ENCODE measurements at places on chromosomes 3 and 15. TPM values are rescaled to one million over a fixed set of nuclear protein-coding genes. Genes with fewer than 3 reads are reported as not detected.

DNA sequence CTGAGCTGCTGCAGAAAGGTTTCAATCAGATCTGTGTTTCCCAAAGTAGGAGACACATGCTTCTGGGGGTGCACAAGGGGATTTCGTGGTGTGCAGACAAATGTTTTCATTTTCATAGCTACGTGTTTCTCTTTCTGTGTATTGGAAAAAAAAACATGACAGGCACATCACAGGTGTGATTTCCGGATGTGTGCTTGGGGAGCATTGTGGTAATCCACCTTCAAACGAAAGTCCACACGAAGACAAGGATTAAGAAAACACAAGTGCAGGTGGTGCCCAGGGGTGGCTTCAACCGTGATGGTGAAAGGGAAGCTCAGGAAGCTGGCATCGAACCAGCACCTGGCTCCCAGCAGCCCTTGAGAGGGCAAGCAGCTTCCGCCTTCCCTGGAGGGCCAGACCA is 164.6 kb upstream of the LINGO1 start:
- no peak overlapping the region for H3K27ac ChIP-seq
- H3K4me1 ChIP-seq, result no peaks in the 10 kb centered on the region
- no peak for ATAC-seq
- H3K27me3 ChIP-seq, result peaks cover 6% of the 10 kb centered on the region
- H3K4me3 ChIP-seq, result no peak overlapping the region

DNA sequence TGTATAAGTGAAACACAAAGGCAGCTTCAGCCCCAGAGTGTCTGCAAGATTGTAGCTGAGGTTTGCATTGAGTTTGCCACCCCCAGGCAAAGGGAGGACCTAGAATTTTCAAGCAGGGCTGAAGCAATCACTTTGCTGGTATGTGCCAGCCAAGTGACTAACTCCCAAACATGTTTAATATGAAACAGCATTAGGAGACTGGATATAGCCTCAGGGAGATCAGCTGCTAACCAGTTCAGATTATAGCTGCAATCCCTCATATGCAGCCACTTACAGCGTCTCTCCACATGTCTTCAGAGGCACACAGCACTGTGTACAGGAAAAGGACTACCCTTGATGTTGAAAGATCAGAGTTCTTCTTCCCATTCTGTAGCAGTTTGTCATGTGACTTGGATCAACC is 38.4 kb upstream of the PPP2R3A start:
- H3K27me3 ChIP-seq, result peaks cover 4% of the 10 kb centered on the region
- H3K4me3 ChIP-seq, result no peak overlapping the region
- H3K4me1 ChIP-seq, result no peaks in the 10 kb centered on the region
- no peak overlapping the region for H3K27ac ChIP-seq
- no peaks in the 10 kb centered on the region for H3K36me3 ChIP-seq

MESP2 gene
- total RNA-seq, result 0.15 TPM

CADM2 gene
- total RNA-seq, result not detected

- no peaks in the 10 kb centered on the region for H3K36me3 ChIP-seq
- H3K27ac ChIP-seq, result peak overlapping the region; percentile 46
- no peaks in the 10 kb centered on the region for H3K4me1 ChIP-seq
- no peaks in the 10 kb centered on the region for H3K27me3 ChIP-seq
- H3K4me3 ChIP-seq, result no peak overlapping the region
These were observed 10.9 kb downstream of the CCDC13 start for GRCh38 chr3:42762046-42762724.

- ATAC-seq, result no peak
- H3K4me3 ChIP-seq, result no peak overlapping the region
- no peaks in the 10 kb centered on the region for H3K27me3 ChIP-seq
These were observed 185.4 kb upstream of the EPHA3 start for GRCh38 chr3:88921986-88922385.

BLM gene
- 81.4 TPM for total RNA-seq

- ATAC-seq, result no peak
- no peak overlapping the region for H3K27ac ChIP-seq
- H3K4me3 ChIP-seq, result no peak overlapping the region
- H3K27me3 ChIP-seq, result no peaks in the 10 kb centered on the region
These were observed 37.2 kb downstream of the IDH2 start for GRCh38 chr15:90064911-90065681.

PLD1 gene
- total RNA-seq, result 2.5 TPM

DNA sequence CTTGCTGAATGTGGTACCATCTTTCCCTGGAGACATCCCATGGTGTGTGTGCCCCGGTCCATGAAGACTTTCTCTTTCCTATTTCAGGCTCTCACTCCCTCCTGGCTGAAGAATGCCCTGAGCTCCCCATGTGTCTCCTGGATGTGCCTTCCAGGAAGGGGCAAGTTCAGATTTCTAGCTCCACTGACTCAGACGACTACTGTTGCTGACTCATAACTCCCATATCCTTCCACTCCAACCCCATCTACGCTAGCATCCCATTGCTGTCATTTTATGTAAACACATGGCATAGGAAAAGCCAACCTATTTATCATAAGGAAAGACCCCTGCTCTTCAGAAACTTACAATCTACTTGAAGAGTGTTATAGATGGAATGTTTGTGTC is 95.0 kb downstream of the ADCY5 start:
- H3K4me3 ChIP-seq, result no peak overlapping the region
- H3K27ac ChIP-seq, result no peak overlapping the region
- peaks cover 38% of the 10 kb centered on the region for H3K27me3 ChIP-seq
- H3K4me1 ChIP-seq, result peaks cover 6% of the 10 kb centered on the region

DNA sequence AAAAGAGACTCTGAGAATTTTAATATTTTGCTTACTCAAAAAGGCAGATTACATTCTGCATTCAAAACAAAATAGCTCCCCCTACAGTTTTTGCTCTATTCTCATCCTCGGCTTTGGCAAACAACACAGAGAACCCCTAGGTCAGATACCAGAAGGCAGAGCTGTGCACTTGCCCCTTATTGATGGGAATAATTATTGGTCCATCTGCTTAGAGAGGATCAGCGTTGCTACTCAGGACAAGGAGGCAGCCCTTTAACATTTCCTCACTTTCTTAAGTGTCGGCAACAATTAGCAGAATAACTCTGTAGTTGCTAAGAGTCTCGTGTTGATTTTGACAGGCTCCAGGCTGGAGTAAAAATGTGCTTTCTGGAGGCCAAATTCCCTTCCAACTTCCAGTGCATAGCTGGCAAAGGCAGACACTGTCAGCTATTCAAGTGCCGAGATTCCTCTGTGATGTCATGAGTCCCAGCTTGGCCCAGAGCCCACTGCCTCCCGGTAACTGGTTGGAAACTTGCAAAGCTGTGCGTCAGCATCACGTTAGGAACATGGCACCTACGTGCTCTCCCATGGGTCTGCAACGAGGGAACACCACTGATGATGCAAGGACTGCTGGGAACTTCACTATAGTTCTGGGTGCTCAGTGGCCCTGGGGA is 482.7 kb upstream of the ADAMTS9 start:
- no peak for ATAC-seq
- H3K36me3 ChIP-seq, result no peaks in the 10 kb centered on the region
- no peaks in the 10 kb centered on the region for H3K4me1 ChIP-seq
- H3K27ac ChIP-seq, result no peak overlapping the region
- H3K4me3 ChIP-seq, result no peak overlapping the region

GRCh38 chr3:34301313-34301712 is 502.9 kb downstream of the PDCD6IP start:
- no peak overlapping the region for H3K4me3 ChIP-seq
- no peak overlapping the region for H3K27ac ChIP-seq
- no peaks in the 10 kb centered on the region for H3K36me3 ChIP-seq
- ATAC-seq, result no peak

ESYT3 gene
- total RNA-seq, result 0.09 TPM

BTLA gene
- total RNA-seq, result 14.2 TPM

DNA sequence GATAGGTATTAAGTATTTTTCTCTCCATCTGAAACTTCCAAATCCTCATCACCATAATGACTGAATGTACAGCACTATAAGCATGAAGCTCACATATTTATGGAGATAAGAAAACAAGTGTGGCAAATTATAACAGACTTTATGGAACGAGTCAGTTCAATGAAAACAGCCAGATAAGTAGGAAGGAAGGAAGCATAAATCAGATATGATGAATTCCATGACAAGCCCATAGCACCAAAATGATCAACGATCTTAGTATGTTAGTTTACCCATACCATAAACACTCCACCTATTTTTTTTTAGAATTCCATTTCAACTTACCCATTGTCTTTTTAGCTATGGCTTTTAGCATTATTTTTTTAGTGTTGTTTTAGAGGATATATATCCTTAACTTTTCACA is 169.5 kb downstream of the TNIK start:
- no peaks in the 10 kb centered on the region for H3K36me3 ChIP-seq
- ATAC-seq, result no peak
- no peak overlapping the region for H3K4me3 ChIP-seq
- peaks cover 49% of the 10 kb centered on the region for H3K4me1 ChIP-seq
- no peak overlapping the region for H3K27ac ChIP-seq

STRC gene
- 1.1 TPM for total RNA-seq

DNA sequence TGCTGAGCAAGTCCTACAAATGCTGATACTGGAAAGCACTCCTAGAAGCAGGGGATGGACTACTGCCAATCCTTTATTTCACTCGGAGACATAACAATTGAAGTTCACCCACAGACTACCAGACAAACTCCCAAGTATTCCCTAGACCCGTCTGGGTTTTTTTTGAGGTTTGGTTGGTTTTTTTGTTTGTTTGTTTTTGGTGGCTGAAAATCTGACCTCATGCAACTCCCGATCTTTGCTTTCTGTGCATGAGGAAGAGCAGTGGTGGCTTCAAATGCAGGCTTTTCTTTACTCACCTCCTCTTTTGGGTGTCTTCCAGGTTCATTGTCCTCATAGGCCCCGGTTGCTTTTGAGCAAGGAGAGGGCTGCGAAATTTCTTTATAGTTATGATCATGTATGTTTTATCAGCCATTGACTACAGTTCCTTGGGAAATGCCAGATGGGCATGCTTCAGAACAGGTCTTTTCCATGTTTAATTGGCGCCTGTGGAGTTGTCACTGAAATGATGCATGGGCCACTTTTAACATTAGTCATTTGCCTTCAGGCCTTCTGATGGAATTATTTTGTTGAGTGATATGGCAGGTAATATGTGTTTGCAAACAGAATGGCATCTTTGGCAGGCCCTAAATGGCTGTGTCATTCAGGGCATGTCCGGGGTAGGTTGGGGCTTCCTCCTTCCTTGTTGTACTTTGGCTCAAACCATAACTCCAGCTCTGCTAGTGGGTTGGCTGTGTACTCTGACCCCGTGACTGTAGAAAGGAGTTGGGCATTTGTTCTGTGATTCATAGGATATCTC is 81.3 kb upstream of the ZBED2 start:
- peaks cover 49% of the 10 kb centered on the region for H3K4me1 ChIP-seq
- peak overlapping the region; percentile 92 for H3K27ac ChIP-seq
- peaks cover 33% of the 10 kb centered on the region for H3K36me3 ChIP-seq
- peak; percentile 29 for ATAC-seq
- no peaks in the 10 kb centered on the region for H3K27me3 ChIP-seq

GRIP2 gene
- total RNA-seq, result not detected

- H3K27ac ChIP-seq, result no peak overlapping the region
- no peaks in the 10 kb centered on the region for H3K27me3 ChIP-seq
- H3K4me1 ChIP-seq, result no peaks in the 10 kb centered on the region
- H3K36me3 ChIP-seq, result no peaks in the 10 kb centered on the region
These were observed 351.4 kb downstream of the OXSM start for GRCh38 chr3:26141296-26141695.

FGF7 gene
- total RNA-seq, result not detected

DNA sequence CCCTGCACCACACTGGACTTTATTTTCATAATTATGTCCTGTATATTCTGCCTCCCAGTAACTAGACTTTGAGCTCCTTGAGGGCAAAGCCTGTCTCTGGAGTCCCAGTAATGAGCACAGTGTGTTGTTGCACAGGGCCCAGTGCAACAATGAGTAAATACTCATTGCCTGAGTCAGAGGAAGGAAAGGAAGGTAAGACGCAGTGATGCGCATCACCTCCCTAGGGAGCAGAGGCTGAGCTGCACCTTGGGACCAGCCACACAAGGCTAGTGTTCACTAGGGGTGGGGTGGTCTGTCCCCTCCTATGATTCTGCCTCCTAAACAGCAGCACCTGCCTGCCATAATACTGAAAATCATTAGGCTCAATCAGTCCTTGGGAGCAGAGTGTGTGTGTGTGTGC is 86.6 kb upstream of the ADAMTSL3 start:
- no peak overlapping the region for H3K27ac ChIP-seq
- peaks cover 3% of the 10 kb centered on the region for H3K27me3 ChIP-seq
- no peak for ATAC-seq
- H3K4me3 ChIP-seq, result no peak overlapping the region
- no peaks in the 10 kb centered on the region for H3K36me3 ChIP-seq

GRCh38 chr3:6608843-6609242 is 252.1 kb upstream of the GRM7 start:
- H3K4me3 ChIP-seq, result no peak overlapping the region
- H3K36me3 ChIP-seq, result no peaks in the 10 kb centered on the region
- no peak for ATAC-seq
- no peak overlapping the region for H3K27ac ChIP-seq
- H3K27me3 ChIP-seq, result no peaks in the 10 kb centered on the region

DNA sequence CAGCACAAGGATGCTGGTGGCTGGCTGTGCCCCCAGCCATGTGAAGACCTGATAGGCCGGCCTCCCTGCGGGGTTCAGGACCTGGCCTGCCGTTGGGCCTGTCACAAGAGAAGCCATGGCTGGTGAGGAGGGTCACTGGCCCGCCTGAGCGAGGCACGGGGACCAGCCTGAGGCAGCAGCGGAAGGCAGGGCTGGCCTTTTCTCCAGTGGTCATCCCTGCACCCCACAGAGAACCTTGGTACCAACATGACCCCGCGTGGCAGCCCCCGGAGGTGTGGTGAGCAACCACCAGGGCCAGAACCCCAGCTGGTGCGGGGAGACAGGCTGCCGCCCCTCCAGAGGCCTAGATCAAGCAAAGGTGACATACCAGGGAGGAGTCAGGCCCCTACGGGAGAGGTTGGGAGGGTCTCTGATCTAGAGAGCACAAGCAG is 134.1 kb upstream of the MEF2A start:
- H3K4me1 ChIP-seq, result no peaks in the 10 kb centered on the region
- no peak for ATAC-seq
- H3K27ac ChIP-seq, result no peak overlapping the region
- H3K4me3 ChIP-seq, result no peak overlapping the region
- no peaks in the 10 kb centered on the region for H3K36me3 ChIP-seq

GRCh38 chr3:134054881-134055280 is 25.2 kb upstream of the SLCO2A1 start:
- H3K4me3 ChIP-seq, result no peak overlapping the region
- no peak for ATAC-seq
- H3K27ac ChIP-seq, result no peak overlapping the region
- no peaks in the 10 kb centered on the region for H3K36me3 ChIP-seq
- peaks cover 4% of the 10 kb centered on the region for H3K4me1 ChIP-seq

- no peaks in the 10 kb centered on the region for H3K27me3 ChIP-seq
- H3K27ac ChIP-seq, result no peak overlapping the region
- no peak overlapping the region for H3K4me3 ChIP-seq
- H3K36me3 ChIP-seq, result no peaks in the 10 kb centered on the region
- no peak for ATAC-seq
These were observed 88.0 kb downstream of the BCHE start for GRCh38 chr3:165749241-165749640.

DNA sequence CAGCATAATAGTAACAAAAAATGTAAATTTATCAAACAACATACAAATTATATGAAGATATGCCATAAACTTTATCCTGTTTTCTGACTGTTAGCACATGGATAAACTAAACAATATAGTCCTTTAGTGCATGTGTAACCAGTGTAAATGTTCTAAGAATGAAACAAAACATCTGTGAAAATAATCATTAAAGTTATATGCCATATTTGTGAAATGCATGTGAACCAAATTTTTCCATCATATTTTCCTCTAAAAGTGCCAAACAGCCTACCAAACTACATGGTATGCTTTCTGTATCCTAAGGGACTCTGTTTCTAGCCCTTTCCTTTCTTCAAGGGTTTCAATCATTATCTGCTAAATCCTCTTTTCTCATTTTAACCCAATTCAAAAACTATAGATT is 23.9 kb upstream of the RSL24D1 start:
- peaks cover 94% of the 10 kb centered on the region for H3K36me3 ChIP-seq
- no peak for ATAC-seq
- H3K27me3 ChIP-seq, result no peaks in the 10 kb centered on the region
- H3K4me3 ChIP-seq, result peak overlapping the region; percentile 28
- H3K4me1 ChIP-seq, result peaks cover 44% of the 10 kb centered on the region
